ENCODE measurements at places on chromosomes 1 and 21.

- no peak for DNase-seq
Measured at GRCh38 chr1:201783058-201783457, 45.9 kb upstream of the IPO9 start.

- DNase-seq: no peak
Measured at GRCh38 chr1:1020415-1021009, 592 bp downstream of the AGRN start.

GRCh38 chr1:109804660-109805059, 40.9 kb upstream of the EPS8L3 start:
- DNase-seq: no peak

DNA sequence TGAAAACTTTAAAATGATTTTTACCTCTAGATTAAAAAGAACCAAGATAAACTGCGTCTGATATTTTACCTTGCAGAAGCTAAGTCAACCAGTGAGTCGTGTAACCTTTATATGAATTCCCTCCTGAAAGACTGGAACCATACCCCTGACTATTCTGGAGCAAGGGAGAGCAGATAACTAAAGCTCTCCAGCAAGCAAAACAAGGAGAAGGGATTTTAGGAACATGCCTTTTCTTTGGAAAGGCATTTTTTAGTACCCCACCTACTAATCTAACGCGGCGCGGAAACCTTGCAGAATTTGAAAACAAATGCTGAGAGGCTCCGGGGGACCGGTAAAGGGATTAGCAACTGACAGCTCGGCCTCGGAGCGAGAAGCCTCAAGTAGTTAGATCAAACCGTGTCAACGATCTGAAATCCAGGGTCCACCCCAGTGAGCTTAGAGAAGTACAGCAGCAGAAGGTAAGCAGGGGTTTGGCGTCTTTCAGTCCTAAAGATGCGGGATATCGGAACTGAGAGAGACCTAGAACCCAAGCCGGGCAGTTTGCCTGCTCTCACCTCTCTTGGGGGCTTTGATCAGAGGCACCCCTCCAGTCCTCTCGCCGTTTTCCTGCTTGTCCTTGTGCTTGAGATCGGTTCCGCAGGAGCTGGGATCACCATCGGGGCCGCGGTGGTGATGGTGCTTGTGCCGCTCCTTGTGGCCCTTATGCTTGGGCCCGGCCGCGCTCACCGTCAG, 954 bp downstream of the RSBN1 start:
- no peak for DNase-seq
